ENCODE measurements at places on chromosomes 3 and 15.

GRCh38 chr15:74364936-74365597, 2.4 kb downstream of the CYP11A1 start:
- DNase-seq: no peak

DNA sequence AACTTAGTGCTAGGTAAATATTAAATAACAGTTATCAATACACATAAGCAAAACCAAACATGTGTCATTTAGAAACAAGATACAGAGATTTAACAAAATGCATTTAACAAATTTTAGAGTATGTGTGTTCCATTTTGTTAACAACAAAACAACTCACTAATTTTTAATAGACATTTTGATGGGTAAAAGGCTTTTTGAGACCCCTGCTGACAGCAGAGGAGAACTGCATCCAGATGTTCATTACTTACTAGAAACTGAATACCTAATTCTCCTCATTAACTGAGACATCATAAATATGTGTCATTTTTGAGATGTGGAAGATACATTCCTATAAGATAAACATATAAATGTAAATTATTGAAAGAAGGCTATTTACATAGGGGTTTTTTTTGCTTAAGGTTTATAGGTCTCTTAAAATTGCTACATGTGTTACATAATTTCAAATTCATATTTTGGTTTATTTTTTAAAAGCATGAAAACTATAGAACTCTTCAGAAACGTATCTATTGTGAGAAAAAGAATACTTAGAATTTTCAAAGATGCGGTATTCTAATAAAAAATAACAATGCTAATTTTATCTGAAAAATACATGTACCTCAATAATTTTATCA, 1009.8 kb downstream of the TUSC7 start:
- DNase-seq: no peak

DNA sequence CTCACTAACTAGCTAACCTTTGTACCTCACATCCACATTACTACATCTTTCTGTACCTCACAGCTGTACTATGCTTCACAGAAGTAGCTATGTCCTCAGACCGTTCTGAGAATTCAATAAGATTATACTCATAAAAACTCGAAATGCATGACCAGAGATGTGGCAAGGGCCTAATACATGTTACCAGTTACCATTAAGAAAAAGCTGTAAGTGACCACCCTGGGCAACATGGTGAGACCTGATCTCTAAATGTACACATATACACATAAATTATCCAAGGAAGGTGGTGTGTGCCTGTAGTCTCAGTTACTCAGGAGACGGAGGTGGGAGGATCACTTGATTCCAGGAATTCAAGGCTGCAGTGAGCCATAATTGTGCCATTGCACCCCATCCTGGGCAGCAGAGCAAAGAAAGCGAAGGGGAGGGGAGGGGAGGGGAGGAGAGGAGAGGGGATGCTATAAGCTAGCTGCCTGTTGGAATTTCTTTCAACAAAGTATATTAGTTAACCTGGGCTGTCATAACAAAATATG, 482.6 kb upstream of the ZNF717 start:
- no peak for DNase-seq

DNA sequence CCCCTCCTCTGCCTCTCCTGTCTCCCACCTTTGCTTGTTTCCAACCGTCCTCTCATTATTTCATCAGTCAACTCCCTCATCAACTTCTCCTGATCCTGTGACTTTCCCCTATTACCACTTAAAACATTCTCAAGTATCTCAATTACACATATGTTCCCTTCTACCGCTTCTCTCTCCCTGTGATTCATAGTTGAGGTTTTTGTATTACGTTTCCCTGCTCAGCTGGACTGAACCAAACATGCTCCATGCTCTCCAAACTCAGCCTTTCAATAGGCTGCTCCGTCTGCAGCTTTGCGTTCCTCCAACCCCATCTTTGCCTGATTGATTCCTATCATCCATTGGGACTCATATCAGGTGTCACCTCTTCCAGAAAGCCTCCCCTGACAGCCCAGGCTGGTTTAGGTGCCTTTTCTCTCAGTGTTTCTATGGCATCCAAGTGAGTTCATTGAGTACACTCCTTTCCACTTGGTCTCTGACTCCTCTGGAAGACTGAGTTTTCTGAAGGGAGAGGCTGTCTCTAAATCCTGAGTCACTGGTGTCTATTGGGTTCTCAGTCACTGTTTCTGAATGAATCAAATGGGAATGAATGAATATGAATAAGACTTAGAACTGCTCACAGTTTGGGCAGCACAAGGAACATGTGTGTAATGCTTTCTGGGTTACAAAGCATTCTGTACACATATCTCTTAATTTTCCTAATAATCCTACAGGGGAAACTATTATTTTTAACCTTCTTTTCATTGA, 56.4 kb downstream of the PLD1 start:
- no peak for DNase-seq

DNA sequence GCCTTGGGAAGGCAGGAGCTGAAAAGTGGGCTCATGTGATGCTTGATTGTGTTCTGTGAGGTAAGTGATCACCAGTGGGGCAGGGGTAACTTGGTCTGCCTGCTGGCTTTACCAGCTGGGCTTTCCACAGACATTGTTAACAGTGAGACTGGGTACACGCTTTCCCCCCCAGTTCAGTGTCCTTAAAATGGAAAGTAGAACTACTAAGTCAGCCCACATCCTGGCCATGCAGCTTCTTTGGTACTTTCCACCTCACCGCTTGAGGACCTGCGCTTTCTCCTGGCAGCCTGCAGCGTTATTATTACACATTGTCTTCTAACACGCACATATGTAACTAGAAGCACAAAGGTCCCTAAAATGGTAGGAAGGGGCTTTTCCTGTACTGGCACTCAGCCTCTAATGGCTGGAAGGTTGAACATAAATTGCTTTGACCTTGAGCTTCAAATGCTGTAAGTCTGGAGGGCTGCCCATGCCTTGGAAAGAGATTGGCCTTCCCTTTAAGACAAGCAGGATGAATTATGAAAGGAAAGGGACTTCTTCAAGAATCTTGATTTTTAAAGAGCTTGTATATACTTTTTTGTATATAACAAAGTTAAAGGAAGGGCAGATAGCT, 216.1 kb upstream of the ROPN1 start:
- DNase-seq: no peak

DNA sequence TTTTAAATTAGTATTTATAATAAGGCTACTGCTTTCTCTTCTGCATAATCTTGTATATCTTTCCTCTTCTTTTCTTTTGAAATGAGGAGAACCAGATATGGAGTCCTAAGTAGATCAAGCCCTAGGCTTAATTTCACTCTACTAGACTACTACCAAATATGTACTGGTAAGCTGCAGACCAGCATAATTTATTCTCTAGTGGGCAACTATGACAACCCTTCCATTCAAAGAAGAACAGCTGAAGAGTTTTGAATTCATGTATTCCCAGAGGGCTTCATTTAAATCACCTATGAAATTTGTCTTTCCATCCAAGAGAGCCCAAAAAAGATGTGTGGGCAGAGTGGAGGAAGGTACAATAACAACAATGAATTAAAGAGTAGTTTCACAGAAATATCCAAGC, 10.0 kb downstream of the RAD18 start:
- no peak for DNase-seq

- no peak for DNase-seq
These were observed 8.8 kb upstream of the CPOX start for GRCh38 chr3:98602078-98602678.

DNA sequence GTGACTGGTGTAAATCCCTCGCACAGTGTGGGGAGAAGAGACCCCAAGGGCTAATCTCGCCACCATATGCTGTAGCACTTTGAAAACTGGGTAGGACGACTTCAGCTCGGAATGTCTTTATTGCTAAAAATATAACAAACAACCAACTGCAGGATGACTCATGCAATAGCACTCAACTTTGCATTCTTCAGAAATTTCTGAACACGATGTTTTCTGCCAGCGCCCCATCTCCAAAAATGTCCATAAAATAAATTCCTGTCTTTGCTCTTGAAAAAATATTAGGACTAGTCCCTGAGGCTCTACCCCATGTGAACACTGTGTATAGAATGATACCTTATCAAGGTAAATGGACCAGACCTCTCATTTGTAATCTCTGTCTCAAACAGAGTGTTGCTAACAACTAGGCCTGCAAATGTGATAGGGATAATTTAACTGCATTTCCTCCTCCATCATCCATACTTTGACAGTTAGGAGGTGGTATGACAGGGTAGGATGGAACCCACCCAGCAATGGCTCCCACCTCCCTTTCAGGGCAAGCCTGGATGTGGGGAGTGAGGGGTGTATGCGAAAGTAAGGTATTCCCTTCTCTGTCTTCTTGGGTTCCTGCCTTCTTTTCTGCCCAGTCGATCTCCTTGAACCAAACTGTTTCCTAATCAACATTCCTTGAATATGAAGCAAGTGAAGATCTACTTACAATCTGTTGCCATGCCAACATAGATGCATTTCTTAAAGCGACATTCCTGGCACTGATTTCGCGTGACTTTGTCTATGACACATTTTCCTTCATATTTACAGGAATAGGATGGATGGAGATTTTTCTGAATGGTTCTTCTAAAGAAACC, 201.1 kb downstream of the NR1D2 start:
- no peak for DNase-seq

DNA sequence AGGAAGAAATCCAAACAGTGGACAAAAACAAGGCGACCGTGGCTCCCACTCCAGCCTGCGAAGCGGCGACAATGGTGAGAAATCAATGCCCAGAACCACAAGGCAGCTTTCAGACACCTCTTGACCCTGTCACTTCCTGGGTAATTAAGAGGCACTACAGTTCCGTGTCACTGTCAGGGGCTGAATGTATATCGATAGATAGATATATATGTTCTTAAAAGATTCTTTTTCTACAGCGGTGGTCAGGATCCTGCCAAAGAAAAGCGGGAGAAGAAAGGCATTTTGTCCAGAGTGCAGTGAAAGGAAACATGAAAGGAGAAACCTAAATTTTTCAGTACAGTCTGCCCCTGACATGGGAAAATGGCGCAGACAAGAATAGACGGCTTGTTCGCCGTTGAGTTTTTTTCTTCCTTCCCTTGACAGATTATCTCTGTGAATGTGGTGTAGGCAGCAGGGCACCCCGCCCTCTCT, 56.2 kb upstream of the HES1 start:
- DNase-seq: no peak

- DNase-seq: no peak
These were observed 4.5 kb downstream of the RNF168 start for GRCh38 chr3:196499061-196499460.

All from stimulated activated CD8-positive, alpha-beta memory T cell treated with anti-CD3 and anti-CD28 coated beads, Interleukin-7, amount 100 ng/mL, for 24 hours (primary cell).